Globus pallidus (tissue), 1 donor: ENCODE measurements at places on chromosomes 5 and 9.

GRCh38 chr5:13331585-13331984 lies 612.9 kb downstream of the DNAH5 start:
- DNase-seq: no peak

DNA sequence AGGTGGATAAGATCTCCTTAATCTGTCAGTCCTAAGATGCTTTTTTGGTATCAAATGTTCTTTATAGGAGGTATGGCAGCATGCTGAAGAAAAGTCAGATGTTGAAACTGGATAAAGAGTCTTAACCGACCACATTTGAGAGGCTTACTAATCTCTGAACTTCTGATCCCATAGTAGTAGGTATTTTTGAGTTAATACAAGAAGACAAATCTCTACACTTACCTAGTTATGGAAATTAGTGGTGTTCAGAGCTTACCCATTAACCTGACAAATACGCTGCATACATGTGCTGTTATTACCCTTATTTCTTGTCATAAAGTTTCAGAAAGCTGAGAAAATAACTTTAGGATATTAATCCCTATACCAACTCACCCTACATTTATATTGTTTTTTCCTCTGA lies 83.0 kb downstream of the ISL1 start:
- DNase-seq: no peak

DNA sequence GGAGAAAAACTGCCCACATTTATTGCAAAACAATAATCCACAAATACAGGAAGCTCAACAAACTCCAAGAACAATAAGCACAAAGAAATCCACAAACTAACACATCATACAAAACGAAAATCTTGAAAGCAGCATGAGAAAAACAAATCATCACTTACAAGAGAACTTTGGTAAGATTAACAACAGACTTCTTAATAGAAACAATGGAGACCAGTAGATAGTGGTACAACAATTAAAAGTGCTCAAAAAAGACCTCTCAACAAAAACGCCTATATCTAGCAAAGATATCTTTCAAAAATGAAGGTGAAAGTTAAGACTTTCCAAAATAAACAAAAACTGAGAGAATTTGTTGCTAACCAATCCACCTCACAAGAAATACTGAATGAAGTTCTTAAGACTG lies 38.4 kb downstream of the CDKL3 start:
- no peak for DNase-seq

- no peak for DNase-seq
These were observed 46.5 kb upstream of the GFPT2 start for GRCh38 chr5:180399401-180400215.

GRCh38 chr9:35557320-35557719 lies 47.7 kb upstream of the TESK1 start:
- no peak for DNase-seq

DNA sequence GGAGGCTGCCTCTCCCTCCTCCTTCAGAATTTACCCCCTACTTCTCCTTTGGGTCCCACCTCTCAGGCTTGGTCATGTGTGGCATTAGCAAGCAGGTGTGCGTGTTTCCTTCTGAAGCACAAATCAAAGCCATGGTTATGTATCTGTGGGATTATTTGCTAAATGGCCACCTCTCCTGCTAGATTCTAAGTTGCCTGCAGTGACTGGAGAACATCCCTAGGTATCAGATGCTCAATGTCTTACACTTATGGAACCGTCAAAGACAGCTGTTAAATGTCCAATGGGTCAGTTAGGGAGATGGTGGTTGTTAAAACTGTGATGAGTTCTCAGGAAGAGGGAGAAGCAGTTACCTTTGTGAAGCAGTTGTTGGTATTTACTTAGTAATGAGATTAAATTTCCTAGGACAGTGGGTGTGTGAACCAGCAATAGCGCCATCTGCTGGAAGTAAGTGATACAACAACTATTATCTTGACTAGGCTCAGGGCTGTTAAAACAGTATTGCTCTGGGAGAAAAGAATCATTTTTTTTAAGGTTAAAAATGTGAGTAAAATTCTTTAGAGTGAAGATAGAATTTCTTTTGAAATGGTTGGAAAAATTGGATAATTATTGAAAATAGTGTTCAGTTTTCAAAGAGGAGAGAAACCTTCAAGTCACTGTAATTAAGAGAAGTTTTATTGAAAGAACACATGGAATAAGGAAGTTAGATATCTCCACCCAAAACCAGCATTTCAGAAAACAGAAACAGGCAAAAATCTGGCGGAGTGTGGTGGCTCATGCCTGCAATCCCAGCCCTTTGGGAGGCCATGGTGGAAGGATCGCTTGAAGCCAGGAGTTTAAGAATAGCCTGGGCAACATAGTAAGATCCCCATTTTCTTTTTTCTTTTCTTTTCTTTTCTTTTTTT lies 71.3 kb downstream of the TMC1 start:
- peak; percentile 69 for DNase-seq

DNA sequence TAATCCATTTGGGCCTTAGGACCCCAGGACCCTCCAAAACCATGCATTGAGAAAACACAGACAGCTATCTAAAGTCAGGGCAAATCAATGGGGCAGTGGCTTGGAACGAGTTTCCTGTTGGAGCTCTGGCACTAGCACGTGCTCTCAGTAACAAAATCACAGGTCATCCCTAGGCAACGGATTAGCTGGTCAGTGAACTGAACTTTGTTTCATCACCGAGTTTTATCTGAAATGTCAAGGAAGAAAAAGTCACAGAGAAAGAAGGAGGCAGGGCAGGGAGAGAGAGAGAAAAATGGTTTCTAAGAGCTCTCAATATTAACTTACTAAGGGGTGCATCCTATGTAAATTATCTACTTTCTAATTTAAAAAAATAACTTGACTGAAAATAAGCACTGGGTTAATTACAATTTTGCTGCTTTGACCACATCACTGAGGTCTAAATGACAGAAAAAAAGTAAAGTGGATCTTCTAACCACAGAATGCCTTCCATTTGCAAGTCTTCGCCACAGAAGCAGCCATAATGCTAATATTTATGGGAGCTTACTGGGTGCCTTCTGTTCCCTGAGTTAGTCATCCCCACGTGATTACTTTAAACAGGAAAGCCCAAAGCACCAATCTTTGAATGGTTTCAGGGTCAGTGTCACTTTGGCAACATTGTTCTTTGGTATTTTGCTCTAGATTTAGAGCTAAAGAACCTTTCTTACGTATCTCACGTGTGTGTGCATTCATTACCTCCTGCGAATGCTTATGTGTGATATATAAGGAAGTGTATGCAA lies 503.9 kb downstream of the RASEF start:
- no peak for DNase-seq

- no peak for DNase-seq
These were observed 37.6 kb downstream of the ALG2 start for GRCh38 chr9:99184110-99184474.

GRCh38 chr5:40630126-40630525 lies 49.6 kb upstream of the PTGER4 start:
- no peak for DNase-seq

GRCh38 chr5:95823218-95823737 lies 752 bp upstream of the GLRX start:
- no peak for DNase-seq

GRCh38 chr9:122381206-122381950 lies 10.6 kb downstream of the PTGS1 start:
- DNase-seq: no peak
